ENCODE measurements at places on chromosomes 5 and 9. TPM values are rescaled to one million over a fixed set of nuclear protein-coding genes. Genes with fewer than 3 reads are reported as not detected.

The LHX3 gene
- total RNA-seq: not detected

The FOXD1 gene
- total RNA-seq: 5.6 TPM

The PCDHA12 gene
- 0.35 TPM for total RNA-seq

The DPP7 gene
- 387 TPM for total RNA-seq

The SPATA31D4 gene
- total RNA-seq: not detected

The SPZ1 gene
- not detected for total RNA-seq

The SURF6 gene
- 13.8 TPM for total RNA-seq

The PCDHAC1 gene
- total RNA-seq: 0.70 TPM

GRCh38 chr5:6183391-6184390, 194.7 kb downstream of the MED10 start:
- no peak for DNase-seq

DNA sequence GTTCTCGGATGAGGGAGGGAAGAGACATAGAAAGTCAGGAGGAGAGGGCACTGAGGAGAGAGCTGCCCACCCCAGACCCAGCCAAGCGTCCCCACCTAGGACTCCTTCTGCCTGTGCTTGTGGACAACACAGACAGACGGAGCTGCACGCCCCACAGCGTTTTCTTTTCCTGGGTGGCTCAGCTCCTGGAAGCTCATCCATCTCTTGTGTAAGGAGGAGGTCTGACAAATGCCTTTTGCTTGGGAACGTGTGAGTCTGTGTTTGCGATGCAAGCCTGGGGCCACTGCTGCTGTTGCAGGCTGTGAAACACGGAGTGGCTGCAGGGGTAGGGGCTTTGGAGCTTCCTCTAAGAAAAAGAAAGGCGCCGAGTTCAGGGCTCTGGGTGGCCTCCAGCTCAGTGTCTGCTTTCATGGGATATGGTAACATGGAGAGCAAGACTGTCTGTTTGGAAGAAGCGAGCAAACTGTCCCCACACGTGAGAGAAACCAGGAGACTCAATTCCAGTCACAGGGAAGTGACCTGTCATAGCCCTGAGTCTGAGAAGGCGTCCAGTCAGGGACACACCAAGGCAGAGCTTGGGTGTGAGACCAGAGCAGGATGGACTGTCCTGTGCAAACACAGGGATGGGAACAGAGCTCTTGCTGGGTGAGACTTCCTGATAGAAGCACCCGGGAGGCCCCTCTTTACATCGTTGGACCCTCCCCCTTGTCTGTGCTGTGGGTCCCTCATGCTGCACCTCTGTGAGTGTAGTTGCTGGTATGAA, 42.7 kb downstream of the GADD45G start:
- DNase-seq: peak; percentile 28

DNA sequence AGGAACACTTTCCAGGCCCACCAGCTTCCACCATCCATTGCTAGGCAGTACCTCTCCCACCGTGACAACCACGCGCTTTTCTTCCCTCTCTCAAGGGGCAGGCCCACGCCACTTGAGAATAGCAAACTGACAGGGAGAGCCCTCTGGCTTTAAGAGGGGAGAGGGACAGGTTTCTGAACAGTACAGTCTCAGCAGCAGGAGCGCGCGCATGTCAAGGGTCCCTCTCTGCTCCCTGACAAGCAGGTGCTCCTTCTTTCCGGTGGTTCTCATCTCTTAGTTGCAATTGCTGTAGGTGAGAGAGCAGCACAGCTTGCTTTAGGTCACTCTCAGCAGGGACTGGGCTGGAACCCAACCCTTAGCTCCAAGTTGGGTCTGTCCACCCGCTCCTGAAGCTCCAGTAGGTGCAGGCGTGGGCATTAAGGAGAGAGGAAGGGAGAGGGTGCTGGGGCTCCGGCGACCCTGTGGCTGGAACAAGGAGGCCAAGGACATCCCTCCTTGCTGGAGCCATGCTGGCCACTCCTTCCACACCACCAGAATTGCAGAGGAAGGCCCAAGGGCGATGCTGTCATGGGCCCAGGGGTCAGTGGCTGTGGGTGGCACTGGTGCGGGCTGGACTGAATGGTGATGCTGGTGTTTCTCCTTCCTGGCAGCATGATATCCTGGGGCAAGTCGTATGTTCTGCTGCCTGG, 9.0 kb upstream of the PHF2 start:
- no peak for DNase-seq

DNA sequence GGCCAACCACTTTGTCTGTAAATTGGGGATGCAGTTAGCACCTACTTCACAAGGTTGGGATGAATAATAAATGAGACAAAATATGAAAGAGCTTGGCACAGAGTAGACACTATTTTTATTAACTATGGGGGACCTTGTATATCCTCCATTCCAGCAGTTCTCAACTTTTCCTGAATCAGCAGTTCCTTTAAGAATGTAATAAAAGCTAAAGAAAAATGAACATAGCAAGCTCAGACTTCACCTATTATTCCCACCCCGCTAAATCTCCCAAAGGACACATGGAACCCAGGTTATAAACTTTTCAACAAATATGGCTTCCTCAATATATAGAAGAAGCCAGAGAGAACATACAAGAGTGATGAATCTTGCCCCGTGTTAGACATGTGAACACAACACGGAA, 32.0 kb upstream of the TTC1 start:
- no peak for DNase-seq

DNA sequence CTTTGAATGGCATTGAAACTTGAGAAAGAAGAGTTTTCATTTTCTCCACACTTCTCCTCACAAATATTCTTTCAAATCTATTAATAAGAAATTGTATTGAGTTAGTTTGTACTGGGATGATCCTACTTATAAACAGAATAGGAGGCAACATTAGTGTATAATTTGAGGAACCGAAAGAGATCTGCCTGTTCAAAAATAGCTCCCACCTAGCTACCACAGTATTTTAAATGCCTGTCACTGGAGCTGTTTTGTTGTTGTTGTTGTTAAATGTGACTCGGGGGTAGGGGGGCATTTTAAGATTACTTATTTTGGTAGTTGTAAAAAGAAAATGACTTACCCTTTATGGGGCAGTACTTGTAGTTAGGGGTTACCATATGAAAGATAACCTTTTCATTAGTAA, 20.1 kb upstream of the HAPLN1 start:
- no peak for DNase-seq

DNA sequence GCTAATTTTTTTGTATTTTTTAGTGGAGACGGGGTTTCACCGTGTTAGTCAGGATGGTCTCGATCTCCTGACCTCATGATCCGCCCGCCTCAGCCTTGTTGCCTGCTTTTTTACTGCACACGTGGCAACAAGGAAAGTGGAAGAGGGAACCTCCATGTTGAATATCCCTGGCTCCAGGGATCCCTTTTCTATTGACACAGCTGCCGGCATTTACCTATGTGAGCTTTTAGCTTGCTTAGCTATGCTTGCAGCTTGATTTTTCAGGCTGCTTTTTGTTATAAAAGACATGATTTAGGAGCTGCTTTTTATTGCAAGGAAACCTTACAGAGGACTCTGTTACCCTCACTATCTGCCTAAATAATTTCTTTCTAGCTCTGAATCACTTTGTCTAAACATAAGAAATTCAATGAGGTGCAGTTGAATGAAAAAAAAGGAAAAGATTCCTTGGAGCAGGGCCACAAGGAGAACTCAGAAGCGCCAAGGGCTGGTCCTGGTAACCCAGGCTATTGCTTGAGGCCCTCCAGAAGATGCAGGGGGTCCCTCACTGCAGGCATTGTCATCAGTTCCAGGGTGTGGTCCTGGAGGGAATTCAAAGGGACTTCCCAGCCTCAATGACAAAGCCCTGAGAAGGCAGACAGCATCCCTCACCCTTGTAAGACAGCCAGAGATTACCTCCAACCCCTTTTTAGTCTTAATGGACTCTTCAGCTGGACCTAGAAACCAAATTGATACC, 89.9 kb downstream of the SYK start:
- DNase-seq: no peak

DNA sequence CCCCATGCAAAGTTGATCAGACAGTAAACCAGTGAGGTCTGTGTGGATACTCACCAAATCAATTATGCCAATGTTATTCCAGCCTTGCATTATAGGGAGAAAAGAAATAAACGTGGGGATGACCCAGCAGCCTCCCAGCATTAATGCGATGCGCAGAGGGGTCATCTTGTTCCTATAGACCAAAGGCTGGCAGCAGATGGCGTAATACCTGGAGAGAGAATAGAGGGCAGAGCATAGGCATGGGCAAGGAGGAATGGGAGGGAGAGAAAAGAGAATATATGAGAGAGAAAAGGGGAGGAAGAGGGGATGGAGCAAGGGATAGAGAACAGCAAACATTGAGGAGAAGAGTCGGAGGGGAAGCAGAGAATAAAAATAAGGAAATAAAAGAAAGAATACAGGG, 131.2 kb downstream of the HTR4 start:
- DNase-seq: no peak

DNA sequence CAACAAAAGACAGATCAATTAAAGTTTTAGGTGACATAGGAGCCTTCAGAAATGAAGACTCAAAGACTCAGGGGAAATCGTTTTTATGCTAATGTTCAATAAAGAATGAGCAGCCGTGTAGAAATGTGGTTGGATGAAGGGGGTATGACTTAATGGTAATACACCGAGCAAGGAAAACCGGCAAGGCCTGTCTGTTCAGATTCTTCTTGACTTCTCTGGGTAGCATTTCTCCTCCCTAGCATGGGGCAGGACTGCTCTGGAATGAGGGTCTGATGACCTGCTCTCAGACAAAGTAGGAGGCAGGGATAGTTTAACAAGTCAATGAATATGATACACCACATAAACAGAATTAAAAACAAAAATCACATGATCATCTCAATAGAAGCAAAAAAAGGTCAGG, 487.4 kb downstream of the ZNF608 start:
- DNase-seq: no peak

DNA sequence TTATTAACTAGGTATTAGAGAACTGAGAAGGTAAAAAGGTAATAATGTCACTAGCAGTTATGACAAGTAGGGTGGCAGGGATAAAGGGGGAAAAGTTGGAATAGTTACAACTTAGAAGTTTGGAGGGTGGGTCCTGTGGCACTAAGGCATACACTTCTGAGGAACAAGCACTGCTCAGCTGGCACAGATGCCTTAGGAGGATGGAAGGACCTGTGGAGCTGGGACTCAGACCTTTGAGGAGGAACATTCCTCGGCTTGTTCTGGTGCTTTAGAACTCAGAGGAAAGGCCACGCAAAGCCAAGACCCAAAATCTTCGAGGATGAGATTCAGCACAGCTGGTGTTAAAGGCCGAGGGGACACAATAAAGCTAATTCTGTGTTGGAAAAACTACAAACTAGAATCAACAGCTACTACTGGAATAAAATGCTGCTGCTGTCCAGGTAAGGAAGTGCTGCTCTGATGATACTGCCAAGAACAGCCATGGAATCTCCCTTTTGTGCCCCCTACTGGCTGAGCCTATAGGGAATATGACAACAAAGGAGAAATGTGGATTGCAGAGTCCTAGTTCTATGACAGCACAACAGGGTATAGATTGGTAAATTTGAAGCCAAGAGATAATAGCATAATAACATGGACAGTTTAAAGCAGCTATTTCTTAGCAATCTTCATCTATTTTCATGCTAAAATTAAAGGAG, 126.7 kb downstream of the SLC25A46 start:
- DNase-seq: peak; percentile 15

DNA sequence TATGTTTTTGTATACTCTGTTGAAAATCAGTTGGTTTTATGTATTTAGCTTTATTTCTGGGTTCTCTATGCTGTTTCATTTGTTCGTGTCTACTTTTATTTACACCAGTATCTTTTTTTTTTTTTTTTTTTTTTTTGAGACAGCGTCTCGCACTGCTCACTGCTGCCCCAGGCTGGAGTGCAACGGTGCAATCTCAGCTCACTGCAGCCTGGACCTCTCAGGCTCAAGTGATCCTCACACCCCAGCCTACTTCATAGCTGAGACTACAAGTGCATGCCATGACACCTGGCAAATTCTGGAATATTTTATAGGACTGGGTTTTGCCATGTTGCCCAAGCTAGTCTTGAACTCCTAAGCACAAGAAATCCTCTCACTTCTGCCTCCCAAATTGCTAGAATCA, 869.4 kb upstream of the CDH6 start:
- DNase-seq: no peak

DNA sequence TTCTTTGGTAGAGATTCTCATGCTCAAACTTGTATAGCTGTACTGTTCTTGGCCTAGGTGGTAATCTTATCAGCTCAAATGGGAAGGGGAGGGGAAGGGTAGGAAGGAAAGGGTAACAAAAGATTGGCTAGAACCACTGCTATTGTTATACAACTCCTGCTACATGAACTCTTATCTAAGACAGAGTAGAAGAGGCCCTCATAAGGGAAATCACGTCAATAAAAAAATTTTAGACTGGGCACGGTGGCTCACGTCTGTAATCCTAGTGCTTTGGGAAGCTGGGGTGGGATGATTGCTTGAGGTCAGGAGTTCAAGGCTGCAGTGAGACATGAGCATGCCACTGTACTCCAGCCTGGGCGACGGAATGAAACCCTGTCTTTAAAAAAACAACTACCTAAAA, 15.9 kb downstream of the STOM start:
- peak; percentile 83 for DNase-seq

GRCh38 chr9:91186632-91187108, 175.0 kb downstream of the AUH start:
- no peak for DNase-seq

- DNase-seq: no peak
Measured at GRCh38 chr5:1553539-1554409, 30.0 kb upstream of the LPCAT1 start.

GRCh38 chr9:25658571-25658970, 19.7 kb downstream of the TUSC1 start:
- DNase-seq: no peak

DNA sequence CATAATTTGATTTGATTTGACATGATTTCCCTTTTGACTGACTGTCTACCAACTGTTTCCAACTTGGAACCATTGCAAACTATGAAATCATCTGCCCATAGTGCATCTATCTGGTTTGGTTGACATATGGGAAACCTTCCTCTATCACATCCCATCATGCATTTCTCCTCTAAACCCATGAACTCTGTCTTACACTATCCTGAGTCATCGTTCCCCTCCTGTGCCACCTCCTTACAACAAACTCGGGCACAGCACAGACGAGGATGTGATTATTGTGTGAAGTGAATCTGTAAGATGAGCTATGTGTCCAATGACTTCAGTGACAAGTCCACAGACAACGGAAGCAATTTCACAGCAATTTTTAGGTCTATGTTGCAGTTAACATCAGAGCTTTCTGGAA, 126.1 kb downstream of the NPR3 start:
- no peak for DNase-seq

DNA sequence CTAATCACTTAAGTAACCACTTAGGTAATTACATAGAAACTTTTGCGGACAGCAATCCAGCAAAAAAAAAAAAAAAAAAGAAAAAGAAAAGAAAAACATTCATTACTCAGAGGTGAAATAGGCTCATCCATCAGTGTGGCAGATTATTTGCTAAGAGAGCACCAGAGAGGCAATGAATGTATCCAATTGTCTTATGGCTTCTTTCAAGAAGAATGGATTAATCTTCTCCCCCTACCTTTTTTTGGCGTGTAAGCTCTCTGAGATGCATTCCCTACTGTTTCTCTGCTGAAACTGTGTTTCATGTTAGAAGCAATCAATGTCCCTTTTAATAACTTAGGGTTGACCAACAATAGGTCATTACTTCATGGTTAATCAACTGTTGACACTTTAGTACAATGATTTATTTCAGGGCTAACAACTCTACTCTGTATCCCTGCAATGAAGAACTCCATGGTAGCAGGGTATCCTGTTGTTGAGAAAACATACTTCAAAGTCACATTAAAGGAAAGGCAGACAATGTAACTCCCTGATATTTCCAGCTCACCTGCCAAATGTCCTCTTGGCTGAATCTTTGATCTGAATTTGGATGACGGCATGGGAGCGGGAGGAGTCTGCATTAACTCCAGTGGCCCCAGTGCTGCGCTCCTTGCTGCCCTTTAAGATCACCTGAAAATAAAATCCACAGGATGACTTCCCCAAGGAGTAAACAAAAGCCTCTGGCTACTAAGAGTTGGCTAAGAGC, 57.6 kb downstream of the KIF24 start:
- DNase-seq: no peak

All from adrenal gland (tissue), 19 donors.